Left cardiac atrium (tissue), 4 donors: ENCODE measurements at places on chromosomes 13 and 19. TPM values are rescaled to one million over a fixed set of nuclear protein-coding genes. Genes with fewer than 3 reads are reported as not detected.

Gene SRRM5
- total RNA-seq: 0.10 TPM

Gene EFNA2
- total RNA-seq: not detected

Gene RNF113B
- total RNA-seq: not detected

Gene KCNJ14
- total RNA-seq: 0.27 TPM

- DNase-seq: no peak
Measured at GRCh38 chr13:32555613-32556012, 17.0 kb upstream of the N4BP2L2 start.

DNA sequence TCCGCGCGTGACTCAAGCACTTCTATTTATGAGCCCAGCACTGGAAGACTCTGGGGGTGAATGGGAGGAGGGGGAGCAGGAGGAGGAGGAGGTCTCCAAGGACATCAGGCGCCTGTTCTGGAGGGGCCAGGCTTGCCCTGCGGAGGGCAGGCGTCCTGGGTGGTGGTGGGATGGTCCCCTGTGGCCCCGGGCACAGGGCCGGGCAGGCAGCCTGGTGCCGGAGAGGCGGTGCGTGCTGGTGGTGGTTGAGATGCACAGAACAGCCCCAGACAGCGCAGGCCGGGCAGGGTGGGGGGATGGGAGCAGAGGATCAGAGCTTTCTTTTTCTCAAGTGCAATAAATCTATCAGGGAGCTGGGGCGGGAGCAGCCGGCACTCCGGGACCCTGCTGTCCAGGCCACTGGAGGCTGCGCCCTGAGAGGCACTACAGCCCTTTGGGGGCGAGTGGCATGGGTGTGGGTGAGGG is 14.0 kb downstream of the NKPD1 start:
- DNase-seq: no peak

DNA sequence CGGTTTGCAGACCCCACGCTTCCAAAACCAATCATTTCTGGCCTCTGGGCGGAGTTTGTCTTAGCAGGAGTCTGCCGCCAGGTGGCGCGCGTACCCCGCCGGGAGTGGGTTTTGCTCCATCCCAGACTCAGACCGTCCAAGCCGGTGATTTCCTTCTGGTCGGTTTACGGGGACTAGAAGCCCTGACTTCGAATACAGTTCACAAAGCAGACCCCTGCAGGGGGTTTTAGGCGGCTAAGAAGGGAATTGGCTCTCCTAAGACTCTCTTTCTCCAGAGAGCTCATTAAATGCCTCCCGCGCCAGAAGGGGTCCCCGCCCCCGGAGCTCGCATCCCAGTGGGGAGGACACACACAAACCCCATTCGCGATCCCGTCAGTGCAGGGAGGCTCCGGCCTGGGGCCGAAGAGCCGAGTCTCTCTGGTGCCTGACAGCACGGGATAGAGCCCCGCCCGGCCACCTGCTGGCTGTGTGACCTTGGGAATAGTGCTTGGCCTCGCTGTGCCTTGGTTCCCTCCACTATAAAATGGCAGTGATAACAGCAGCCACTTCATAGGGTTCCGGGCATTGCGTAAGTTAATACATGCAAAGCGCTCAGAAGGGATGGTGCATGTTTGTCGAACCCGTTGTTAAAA is 8.6 kb upstream of the NUP62 start:
- peak; percentile 82 for DNase-seq

DNA sequence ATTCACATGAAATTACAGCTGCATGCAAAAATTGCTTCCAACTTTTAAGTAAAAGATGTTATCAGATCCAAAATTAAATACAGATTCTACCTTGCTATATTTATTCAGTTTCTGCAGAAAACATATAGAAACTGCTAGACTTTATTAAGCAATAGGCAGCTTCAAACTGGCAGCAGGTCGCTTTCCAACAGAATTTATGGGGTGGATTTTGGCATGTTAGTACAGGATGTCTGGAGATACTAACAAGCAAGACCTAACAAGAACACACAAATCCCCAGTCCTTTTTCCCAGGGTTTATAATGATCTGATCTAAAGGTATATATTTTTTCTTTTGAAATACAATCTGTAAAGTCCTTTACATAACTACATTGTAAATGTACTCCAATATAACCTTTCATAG is 27.5 kb downstream of the TBC1D4 start:
- no peak for DNase-seq

DNA sequence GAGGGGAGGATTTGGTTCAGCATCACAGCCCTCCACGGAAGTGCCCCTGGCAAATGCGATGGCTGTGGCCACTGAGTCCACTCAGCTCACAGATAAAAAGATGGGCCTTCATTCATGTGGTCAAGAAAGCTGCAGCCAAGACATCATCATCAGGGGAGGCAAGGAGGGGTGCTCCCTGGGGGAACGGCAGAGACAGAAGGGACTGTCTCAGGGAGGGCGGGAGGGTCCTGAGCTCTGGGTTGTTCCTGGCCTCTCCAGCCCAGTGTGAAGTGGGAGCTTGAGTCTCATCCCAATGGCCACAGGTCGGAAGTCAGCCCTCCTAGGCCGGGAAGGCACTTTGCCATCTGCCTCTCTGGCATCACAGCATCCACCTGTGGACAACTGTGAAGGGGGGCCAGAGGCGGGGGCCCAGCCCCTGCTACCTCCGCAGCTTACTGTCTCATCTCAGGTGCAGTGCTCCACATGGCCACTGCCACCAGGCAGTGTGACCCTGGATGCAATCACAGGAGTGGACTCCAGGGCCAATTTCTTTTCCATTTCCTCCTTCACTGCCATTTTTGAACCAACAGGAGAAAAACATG is 137.8 kb upstream of the SOX1 start:
- DNase-seq: no peak

DNA sequence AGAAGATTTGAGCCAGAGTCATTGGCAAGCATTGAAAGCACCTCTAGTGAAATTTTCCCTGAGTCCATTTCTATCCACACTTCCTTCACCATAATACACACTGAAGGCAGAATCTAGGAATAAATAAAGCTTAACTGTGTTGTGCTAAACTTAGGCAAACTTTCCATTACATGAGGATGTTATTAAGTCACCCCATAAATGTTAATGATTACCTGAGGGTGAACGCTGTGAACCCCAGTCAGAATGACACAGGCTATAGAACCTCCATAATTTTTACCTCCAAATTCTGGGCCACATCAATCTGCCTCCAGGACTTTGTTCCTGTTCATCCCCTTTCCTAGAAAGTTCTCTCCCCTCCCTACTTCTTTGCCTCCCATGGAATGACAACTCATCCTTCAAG is 71.0 kb downstream of the RAP2A start:
- DNase-seq: no peak
